Ascending aorta (tissue), 2 donors: ENCODE measurements at places on chromosomes 7 and 10. TPM values are rescaled to one million over a fixed set of nuclear protein-coding genes. Genes with fewer than 3 reads are reported as not detected.
A peak's percentile ranks its signal among the peaks of the same experiment; 100 is the strongest.

CPA4 gene
- not detected for total RNA-seq

DNA sequence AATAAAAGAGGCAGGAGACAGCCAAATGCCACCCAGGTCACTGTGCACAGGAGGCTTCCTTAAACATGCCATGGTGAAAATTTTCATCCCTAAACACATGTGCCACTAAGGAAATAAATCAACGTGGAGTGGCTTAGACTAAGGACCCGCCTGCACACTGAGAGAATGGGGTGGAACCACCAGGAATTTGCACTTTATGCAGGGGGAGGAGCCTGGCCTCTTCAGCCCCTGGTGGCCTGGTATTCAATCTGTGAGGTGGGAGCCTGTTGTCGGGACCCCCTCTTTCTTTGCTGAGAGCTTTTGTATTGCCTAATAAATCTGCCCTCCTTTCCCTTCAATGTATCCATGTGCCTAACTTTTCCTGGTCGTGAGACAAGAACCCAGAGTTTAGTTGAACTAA, 204.6 kb upstream of the NRP1 start:
- H3K36me3 ChIP-seq, result no peaks in the 10 kb centered on the region
- no peak overlapping the region for H3K4me3 ChIP-seq
- no peaks in the 10 kb centered on the region for H3K27me3 ChIP-seq
- DNase-seq, result no peak

GRCh38 chr7:66353547-66353946, 148.4 kb downstream of the TPST1 start:
- peaks cover 3% of the 10 kb centered on the region for H3K4me1 ChIP-seq
- H3K36me3 ChIP-seq, result no peaks in the 10 kb centered on the region
- H3K27me3 ChIP-seq, result no peaks in the 10 kb centered on the region

DNA sequence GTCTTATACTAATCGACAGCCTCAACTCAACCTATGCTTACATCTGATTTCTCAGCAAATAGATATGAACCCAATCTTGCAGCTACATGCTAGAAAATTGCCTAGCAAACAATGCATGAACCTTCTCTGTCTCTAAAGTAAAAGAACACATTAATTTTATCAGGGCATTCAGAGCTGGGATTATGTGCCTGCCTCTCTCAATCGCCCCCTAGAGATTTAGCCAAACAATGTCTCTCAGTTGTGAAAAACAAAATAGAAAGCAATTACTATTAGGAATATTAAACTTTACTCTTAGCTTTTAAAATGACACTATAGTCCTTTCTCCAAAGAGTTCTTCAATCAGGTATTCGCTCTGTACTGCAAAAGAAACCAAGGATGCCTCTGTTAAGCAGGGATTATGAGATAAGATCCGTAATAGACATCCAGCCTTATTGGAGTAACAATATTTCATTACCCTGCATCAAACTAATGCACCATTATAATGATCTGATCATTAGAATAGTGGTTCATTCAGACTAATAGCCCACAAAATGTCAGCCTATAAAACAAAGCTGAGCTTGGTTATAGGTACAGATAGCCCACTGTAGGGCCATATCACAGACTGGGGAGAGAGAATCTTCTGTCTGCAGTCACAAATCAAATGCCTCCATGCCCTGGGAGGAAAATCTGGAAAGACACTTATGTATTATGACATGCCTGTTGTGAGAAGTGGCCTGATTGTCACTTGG, 736.9 kb downstream of the PARD3 start:
- H3K27me3 ChIP-seq, result no peaks in the 10 kb centered on the region
- H3K4me3 ChIP-seq, result no peak overlapping the region
- H3K4me1 ChIP-seq, result peaks cover 13% of the 10 kb centered on the region
- H3K27ac ChIP-seq, result peak overlapping the region; percentile 77

DNA sequence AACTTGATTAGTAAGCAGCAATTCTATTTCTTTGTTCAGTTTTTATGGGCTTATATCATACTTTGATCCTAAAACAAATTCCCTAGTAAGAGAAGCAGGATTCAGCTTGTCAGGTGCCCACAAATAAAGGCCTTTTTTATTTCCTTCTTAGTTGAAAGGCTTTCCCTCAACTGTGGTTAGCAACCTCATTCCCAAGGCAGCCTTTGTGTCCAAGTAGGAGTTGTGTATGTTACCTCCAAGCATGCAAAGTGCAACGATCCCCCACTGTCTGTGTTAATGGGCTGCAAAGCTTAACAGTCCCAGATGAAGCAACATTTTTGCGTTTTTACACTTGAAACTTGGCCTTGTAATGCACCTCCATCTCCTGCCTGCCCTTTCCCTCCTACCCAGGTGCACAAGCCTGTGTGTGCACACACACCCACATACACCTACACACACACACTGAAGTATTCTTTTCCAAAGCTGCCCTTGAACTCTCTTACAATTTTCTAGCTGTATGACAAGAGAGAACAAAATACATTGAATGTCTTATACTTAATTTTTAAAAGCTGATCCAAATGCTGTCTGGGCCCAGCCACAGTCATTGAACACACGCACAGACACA, 278.2 kb downstream of the SNX13 start:
- no peaks in the 10 kb centered on the region for H3K4me1 ChIP-seq
- DNase-seq, result no peak
- no peak overlapping the region for H3K4me3 ChIP-seq
- no peaks in the 10 kb centered on the region for H3K27me3 ChIP-seq
- H3K36me3 ChIP-seq, result no peaks in the 10 kb centered on the region
- no peak overlapping the region for H3K27ac ChIP-seq

- no peaks in the 10 kb centered on the region for H3K36me3 ChIP-seq
- DNase-seq, result no peak
- no peak overlapping the region for H3K27ac ChIP-seq
- no peak overlapping the region for H3K4me3 ChIP-seq
Observed at GRCh38 chr10:6072215-6072934, 10.2 kb upstream of the IL2RA start.

DNA sequence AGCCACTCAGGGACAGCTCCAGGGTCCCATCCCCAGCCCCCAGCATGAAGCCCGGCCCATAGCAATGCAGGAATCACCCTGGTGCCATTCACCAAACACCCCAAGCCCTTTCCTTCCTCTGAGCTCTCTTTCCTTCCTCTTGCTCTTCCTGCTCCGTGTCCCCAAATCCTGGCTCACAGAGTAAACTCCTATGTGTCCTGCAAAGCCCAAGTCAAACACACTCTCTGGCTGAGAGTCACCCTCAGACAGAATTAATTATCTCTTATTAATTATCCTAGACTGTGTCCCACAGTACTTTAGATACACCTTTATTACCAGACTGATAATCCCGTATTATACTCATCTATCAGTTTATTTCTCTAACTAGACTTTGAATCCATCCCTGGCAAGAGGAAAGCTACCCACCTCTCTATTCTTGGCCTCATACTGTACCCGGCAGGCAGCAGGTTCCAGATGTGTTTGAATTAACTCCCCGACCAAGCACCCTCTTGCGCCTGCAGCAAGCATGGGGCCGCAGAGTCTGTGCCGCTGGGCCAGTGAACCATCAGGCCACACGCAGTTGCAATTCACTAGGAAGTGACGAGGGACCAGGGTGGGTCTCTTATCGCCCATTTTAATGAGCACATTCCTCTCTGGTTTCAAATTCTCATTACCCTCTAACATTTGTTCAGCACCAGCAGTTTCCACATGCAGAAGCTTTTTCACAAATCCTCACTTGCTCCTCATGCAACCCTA, 86.7 kb downstream of the PRKAG2 start:
- no peak overlapping the region for H3K27ac ChIP-seq
- H3K27me3 ChIP-seq, result no peaks in the 10 kb centered on the region
- H3K4me3 ChIP-seq, result no peak overlapping the region
- no peaks in the 10 kb centered on the region for H3K36me3 ChIP-seq
- DNase-seq, result no peak
- peaks cover 4% of the 10 kb centered on the region for H3K4me1 ChIP-seq

DNA sequence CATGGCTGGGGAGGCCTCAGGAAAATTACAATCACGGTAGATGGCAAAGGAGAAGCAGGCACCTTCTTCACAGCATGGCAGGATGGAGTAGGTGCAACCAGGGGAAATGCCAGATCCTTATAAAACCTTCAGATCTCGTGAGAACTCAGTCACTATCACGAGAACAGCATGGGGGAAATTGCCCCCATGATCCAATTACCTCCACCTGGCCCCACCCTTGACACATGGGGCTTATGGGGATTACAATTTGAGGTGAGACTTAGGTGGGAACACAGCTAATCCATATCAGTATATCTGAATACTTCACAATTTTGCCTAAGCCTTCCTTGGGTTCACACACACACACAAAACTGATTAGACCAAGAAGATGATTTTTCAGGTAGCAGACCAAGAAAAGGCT, 145.1 kb upstream of the COL1A2 start:
- no peaks in the 10 kb centered on the region for H3K36me3 ChIP-seq
- no peak for DNase-seq
- H3K27me3 ChIP-seq, result no peaks in the 10 kb centered on the region
- no peak overlapping the region for H3K27ac ChIP-seq
- H3K4me3 ChIP-seq, result no peak overlapping the region
- no peaks in the 10 kb centered on the region for H3K4me1 ChIP-seq

PGAM2 gene
- total RNA-seq, result not detected

SCART1 gene
- 4.8 TPM for total RNA-seq
